Prostate gland (tissue), 2 donors: ENCODE measurements at places on chromosomes 7 and 10. TPM values are rescaled to one million over a fixed set of nuclear protein-coding genes. Genes with fewer than 3 reads are reported as not detected.

SEM1 gene
- 16.2 TPM for total RNA-seq

IFT22 gene
- 24.7 TPM for total RNA-seq

- no peaks in the 10 kb centered on the region for H3K36me3 ChIP-seq
- no peak overlapping the region for H3K4me3 ChIP-seq
- DNase-seq = no peak
- H3K27me3 ChIP-seq = no peaks in the 10 kb centered on the region
- H3K4me1 ChIP-seq = no peaks in the 10 kb centered on the region
- no peak overlapping the region for H3K27ac ChIP-seq
Observed at GRCh38 chr10:53357587-53357986, 585.0 kb upstream of the MBL2 start.

DNA sequence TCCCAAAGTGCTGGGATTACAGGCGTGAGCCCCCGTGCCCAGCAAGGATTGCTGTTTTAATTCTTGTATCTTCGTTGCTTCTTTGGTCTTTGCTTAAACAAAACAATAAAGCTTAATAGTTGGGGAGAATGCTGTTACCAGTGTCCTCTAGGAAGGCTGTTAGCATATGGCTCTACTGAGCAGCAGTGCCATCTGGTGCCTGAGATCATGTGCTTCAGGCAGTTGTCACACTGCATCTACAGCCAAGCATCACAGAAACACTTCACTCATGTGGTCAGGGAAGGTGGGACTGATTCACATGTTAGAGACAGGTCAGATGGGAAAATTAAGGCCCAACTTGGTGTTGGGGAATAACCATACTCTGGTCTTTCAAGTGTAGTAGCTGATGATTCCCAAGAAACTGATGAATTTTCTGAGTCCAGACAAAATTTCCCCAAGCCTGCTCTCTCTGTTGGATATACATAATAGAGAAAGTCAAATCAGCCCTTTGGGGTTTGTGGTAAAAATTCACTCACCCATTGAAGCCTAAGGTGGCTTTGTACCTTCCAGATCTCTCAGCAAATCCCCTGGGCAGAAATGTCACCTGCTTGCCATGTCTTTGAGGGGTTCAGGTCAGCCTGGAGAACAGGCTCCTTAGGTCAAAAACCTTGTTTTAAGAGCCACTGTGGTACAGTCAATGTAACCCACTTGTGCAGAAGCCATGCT is 28.4 kb downstream of the UBE2D4 start:
- H3K27me3 ChIP-seq = no peaks in the 10 kb centered on the region
- no peak for DNase-seq
- no peaks in the 10 kb centered on the region for H3K4me1 ChIP-seq
- no peak overlapping the region for H3K4me3 ChIP-seq
